ENCODE measurements at places on chromosomes 3 and 15.

- DNase-seq, result no peak
These were observed 27.6 kb downstream of the NDUFB4 start for GRCh38 chr3:120623727-120624093.

DNA sequence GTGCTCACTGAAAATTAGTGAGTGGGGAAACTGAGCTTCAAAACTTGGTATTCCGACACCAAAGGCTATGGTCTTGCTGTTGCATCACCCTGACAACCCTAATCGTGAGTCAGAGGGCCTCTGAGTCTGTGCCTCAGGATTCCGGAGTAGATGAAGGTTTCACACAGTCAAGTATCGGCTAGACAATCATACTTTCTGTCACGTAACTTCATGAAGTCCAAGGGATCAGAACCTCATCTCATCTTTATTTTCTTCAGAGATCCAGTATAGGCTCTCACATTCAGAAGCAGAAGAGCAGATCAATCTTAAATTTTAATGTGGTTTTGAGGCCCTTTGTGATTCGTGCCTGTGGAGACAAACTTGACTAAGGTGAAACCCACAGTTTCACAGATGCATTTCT is 26.1 kb upstream of the NECTIN3 start:
- no peak for DNase-seq

DNA sequence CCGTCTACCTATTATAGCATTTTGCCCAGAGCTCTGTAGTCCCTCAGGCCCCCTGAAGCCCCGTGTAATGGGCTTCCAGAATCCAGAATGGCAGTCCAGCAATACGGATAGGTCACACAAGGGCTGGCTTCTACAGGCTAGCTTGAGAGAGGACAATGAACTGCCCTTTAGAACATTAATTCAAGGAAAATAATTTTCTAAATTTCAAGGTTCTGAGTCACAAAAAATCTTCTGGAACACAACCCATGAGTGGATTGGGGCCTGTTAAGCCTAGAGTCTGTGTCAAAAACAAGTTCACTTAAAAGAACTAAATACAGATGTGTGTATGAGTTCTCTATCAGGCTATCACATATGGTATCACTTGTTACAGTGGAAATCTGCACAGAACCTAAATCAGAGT is 28.8 kb downstream of the DCP1A start:
- DNase-seq, result no peak

DNA sequence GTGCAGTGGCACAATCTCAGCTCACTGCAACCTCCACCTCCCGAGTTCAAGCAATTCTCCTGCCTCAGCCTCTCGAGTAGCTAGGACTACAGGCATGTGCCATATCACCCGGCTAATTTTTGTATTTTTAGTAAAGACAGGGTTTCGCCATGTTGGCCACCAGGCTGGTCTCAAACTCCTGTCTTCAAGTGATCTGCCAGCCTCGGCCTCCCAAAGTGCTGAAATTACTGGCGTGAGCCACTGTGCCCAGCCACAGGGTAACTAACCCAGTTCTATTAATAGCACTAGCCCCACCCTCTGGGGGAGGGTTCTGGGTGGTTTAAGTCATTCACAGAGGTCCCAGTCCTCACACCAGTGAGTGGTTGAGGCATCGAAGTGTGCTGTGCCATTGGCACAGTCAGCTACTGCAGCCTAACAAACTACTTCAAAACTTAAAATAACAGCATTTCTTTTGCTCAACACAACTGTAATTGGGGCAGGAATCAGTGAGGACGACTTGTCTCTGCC is 44.0 kb downstream of the RHCG start:
- no peak for DNase-seq

GRCh38 chr3:101017017-101017416 is 23.8 kb upstream of the ABI3BP start:
- DNase-seq, result no peak

- DNase-seq, result peak; percentile 61
These were observed 478.7 kb downstream of the MFSD1 start for GRCh38 chr3:159280386-159281191.

- no peak for DNase-seq
These were observed 48.3 kb upstream of the DNAJC13 start for GRCh38 chr3:132368962-132369361.

DNA sequence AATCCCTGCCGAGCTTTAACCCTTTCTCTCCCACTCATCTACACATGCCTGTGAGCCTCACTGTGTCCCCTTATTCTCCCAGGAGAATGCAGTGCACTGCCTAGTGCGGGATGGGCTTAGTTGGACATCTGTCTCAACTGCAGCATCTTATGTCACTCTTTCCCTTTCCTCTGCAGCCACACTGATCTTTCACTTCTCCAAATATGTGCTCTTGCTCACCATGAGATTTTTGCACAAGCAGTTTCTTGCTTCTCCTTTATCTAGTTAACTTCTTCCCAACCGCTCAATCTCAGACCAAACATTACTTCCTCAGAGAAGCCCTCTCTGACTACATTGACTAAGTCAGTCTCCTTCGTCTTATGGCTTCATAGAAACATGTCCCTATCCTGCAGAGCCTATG is 292.3 kb downstream of the KBTBD8 start:
- DNase-seq, result no peak

DNA sequence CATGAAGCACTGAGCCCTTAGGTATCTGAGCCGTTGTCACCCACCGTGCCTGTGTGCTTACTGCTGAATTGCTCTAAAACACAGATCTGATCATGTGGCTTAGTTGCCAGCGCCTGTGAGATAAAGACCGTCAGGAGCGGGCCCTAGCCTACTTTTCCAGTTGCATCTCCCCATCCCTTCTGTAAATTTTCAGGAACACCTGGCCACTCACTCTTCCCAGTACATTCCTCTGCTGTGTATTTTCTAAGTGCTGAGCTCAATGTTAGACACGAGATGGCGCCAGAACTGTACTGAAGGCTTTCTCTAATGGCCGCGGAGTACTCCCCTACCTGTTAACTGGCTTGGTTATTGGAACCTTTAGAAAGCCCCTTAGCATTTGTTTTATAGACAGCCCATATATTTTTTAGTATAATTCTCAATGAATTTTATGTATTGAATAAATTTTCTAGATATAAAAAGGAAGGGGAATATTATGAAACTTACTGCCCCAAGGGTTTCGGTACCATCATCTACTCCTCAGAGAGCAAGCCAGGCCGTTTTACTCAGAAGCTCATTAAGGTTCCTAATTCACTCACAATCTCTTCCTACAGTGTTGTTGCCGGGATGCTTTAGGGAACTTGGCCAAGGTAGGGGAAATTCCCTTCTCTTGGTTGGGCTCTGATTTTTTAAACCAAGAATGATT is 16.7 kb upstream of the WNT7A start:
- DNase-seq, result peak; percentile 34

DNA sequence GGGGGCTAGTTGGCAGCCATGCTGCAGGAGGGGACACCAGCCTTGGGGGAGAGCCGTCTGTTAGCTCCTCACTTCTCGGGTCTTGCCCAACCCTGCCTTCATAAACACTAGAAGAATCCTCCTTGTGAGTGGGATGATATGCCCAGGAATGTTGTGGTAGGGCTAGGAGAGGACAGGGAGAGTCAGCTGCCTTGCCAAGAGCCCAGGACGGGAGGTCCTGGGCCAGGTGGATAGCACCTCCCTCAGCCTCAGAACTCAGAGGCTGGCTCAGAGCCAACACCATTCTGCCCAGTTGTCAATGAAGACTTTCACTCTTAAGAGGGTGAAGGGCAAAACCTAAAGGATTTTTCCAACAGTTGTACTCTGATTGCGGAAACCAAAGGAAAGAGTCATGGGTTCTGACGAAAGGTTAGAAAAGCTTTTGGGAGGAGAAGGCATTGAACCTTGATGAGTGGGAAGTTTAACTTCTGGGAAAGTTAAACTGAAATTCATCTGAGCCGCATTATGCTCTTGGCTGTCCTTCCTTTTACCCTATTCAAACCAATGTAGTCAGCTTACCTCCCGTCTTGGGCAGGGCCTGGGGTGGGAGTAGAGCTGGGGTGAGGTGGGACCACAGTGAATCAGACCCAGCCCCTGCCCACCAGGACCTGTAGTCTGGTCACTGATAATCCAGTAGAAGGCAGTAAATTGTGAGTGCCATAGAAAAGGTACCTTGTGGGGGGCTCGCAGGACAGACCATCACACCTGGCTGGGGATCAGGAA is 81.9 kb downstream of the FAM43A start:
- DNase-seq, result no peak

DNA sequence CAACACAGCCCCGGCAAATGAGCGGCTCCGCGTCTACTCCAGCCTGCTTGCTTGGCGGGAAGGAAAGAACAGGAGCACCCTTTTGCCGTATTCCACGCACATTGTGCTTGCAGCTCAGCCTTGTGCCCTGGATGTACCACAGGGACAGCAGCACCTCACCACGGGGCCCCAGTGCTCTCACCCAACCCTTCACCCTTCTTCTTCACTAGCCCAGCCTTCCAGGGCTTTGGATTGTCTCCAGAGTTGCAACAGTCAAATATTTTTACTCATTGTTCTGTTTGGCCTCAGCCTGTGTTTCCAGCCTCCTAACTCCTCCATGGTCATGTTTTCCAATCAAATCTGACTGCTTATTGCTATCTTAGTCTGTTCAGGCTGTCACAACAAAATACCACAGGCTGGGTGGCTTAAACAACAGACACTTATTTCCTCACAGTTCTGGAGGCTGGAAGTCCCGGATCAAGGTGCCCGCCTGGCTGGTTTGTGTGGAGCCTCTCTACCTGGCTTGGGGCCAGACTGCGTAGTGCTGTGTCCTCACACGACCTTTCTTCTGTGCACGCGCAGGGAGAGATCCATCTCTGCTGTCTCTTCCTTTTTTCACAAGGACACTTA is 79.2 kb upstream of the ABHD17C start:
- DNase-seq, result peak; percentile 70

DNA sequence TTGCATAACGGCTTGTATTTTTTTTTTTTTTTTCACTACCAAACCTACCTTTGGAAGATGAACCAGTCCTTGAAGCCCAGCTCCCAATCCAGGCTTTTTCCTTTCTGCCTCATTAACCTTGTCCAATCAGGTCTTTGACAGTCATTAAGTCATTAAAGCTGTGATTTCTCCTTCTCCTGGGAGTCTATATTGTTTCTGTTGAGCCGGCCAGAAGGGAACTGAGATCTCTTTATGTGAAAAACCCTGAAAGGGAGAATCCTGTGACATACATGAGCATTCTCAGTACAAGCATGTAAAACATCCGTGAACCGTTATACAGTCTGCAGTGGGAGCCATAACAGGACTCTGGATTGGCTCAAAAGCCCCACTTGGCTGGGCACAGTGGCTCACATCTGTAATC is 40.0 kb downstream of the ZNF589 start:
- DNase-seq, result no peak

GRCh38 chr3:188584958-188585689 is 431.2 kb downstream of the LPP start:
- DNase-seq, result no peak

DNA sequence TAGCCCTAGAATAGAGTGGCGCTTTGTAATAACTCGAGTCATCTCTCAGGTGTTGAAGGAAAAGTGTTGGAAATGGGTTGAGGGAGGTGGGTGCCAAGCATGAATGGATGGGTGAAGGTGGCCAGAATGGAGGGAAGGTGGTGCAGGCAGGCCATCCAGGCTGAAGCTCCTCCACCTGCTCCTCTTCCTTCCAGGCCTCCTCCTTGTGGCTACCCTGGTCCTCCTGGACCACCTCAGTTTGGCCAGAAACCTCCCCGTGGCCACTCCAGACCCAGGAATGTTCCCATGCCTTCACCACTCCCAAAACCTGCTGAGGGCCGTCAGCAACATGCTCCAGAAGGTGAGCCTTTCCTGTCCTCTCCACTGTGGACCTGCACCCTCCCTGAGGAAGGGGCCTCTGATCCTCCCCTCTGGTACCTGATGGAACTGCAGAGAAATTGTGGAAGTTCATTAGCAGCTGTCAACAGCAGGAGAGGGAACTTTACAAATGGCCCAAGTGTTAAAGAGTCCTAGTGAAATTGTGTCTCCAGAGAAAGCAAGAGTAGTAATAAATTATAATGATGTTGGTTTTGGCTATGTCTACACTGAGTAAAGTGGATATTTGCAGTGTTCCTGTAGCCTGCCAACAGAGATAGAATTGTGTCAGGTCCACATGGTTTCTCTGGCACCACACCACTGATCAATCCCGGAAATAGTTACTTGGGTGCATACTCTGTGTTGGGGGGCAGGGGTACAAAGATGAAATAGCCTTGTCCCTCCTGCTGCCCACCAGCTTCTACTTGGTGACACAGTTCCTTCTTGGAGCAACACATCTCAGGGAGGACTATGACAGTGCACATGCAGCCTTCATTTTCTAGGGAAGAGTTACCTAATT is 1.6 kb downstream of the IL12A start:
- DNase-seq, result no peak

DNA sequence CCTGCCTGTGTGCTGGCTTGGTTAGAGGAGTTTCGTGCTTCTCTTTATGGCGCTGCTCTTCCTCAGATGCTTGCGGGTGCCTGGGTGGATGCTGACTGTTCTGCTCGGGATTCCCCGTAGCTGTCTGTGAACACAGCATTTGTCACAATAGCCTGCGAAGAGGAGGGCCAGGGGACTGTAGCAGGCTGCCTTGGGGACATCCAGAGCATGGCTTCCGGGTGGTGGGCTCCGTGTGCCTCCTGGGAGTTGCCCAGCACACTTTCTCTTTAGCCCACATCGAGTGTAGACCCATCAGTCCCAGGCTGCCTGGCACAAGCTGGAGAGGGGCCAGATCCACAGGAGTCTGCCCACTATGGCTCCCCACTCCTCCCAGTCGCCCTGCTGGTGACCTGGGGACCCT is 22.4 kb downstream of the LRRK1 start:
- no peak for DNase-seq

DNA sequence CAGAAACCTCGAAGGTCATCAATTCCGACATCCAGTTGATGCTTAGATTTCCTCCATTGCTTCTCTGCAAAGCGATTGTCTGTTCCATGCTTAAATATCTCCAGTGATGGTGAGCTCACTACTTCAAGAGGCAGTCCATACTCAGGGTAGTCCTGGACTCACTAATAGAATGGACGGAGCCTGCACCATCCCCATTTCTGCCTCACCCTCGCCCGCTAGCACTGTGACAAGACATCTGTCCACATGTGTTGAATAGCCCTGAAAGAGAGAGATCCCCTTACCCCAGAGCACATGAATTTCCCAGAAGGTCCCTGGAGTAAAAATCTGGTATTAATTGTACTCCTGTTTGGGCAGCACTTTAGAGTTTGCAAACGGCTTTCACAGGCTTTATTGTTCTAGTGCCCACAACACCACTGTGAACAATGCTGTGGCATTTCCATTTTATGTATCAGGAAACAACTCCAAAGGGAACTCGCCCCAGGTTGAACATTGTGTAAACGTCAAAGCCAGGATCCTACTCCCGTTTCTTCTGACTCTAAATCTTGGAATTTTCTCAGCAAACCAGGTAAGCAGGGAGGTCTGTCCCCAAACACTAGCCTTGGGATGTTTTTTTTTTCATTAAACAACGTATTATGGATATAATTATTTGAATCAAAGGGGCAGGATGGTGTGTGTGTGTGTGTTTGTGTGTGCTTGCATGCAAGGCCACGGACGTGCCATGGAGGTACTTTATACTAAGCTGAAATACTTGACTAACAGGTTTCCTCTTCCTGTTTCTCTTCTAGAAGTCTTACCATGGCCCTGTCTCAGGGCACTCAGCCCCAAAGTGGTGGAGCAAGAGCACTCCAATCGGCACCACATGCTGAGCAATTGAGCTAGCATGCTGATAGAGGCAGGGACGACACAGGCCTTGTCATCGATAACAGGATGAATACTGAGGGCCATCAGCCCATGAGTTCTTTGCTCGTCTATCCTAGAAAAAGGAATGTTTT is 198.3 kb downstream of the OPA1 start:
- no peak for DNase-seq
